ENCODE measurements at places on chromosomes 4 and X.

DNA sequence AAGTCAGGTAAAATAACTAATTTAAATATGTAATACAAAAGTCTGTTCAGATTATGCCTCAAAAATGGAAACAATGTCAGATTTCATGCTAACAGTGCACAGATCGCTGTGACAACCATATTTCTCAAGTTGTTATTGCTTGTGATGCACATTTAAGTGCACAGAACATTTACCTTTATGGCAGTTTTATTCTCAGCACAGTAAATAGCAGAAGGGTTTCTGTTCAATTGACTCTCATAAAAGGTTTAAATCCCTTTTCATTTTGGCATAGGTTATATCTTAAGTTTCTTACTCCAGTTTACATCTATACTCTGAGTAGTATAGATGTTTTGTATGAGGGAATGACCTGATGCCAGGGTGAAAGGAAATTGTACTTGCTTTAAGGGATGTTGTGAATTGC, 247.8 kb downstream of the FSTL5 start:
- no peak for DNase-seq

DNA sequence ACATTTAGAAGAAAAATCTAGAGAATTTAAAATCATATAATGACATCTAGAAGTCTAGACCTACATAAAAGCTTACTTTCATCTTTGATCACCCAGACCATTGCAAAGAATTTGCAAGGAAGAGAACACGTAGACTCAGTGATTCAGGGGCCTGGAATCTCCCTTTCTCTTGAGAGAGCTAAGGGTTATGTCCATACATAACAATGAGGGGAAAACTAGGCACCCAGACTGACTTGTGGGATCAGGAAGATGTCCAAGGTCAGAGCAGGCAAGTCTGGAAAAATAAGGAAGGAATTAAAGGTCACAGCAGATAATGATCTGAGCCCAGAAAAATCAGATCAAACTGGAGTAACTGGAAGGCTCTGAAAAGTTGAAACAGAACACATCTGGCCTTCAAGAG, 198.4 kb upstream of the SFRP2 start:
- no peak for DNase-seq

DNA sequence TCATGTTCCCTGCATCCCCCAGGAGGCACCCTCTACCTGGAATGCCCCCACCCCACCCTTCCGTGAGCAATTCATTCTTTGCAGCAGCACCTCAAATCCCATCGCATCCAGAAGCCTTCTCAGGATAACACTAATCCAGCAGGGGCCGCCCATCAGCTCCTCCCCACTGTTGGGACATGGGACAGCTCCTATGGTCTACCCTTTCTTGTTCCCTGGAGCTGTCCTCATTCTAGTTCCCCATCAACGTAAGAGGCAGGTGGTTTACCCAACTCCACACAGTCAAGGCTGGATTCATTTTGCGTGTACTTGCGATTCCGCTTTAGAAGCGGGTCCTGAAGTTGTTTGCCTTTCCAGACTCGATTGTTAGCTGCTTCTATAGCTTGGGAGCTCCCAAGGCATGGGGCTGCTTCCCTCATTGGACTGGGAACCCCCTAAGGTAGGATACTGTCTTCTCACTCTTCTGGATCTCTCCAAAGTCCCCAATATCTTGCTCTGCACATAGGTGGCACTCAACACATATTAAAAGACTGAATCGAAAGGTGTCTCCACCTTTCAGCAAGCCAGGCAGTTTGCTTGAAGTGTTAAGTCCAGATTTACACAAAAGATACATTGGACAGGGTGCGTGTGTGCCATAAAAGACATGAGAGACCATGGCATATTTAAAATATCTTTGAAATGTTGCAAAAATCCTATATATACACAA, 942 bp upstream of the APLN start:
- DNase-seq, result no peak

DNA sequence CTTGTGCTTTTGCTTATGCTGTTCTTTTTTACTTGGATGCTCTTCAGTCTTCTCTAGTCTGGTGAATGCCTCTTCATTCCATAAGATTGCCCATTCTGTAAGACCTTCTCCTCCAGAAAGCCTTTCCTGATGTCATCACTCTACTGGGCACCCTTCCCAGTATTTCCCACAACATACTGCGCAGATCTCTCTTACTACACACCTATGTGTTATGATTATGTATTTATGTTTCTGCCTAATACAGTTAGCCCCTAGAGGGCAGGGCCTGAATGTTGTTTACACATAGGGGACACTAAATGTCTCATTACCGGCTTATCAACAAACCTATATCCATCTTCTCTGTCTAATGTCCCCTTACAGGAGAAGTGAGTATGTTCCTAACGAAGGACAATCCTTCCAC, 21.1 kb downstream of the AIFM1 start:
- no peak for DNase-seq

DNA sequence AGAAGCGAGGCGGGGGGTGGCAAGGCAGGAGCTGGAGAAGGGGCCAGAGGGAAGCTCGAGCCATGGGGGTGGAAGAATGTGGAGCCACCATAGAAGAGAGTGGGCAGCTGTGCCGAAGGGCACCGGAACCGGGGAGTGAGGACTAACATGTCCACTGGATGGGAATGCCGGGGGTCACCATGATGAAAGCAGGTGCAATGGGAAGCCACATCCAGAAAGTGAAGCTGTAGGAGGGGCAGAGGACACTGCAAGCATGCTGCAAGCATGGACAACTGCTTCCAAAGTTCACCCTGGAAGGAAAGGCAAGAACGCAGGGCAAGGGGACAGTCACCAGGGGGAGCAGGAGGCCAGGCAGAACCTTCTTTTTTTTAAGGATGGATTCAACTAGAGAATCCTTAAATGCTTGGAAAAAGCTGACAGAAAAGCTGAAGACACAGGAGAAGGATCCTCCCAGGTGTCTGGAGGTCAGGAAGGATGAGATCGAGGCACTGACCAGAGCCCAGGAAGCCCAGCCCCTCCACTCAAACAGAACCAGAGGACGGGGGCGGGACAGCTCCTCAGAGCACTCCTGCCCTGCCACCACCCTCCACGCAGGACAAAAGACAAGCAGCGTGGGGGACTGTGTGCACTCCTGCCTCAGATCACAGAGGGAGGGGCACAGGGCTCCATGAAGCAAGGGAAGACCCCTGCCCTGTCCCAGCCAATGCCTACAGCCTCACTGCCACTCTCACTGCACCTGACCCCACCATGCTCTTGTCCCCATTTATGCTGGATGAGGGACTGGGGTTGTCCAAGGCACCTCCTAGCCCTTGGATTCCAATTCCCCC, 169.2 kb downstream of the AFAP1 start:
- no peak for DNase-seq

DNA sequence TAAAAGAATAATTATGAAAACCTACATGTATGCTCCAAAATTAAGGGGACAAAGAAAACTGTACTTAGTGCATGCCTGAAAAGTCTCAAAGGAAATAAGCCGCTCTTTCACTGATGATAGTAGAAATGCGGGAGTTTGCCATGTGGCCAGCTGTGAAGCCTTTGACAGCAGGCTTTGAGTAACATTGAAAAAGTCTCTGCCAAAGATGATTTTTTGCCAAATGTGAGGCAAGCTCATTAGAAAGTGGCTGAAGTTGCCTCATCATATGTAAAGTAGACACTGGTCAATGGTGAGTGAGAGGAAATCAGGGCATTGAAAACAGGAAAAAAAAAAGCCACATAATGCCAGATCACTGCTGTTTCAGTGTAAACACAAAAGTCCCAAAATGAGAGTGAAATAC, 2360.1 kb downstream of the PCDH7 start:
- DNase-seq, result no peak

DNA sequence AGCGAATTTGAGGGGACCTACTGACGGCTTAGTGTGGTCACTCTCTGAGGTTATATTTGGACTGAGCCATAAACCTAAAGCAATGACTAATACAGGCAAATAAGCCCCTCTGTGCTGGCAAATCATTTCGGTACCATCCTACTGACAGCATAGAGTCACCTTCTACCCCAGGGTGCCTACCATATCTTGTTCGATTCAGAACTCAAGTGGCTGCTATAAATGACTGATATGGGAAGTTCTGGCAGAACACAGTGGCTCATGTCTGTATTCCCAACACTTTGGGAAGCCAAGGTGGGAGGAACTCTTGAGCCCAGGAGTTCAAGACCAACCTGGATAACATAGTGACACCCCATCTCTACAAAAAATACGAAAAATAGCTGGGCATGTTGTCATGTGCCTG, 226.1 kb upstream of the MBNL3 start:
- DNase-seq, result no peak

- DNase-seq, result no peak
Measured at GRCh38 chr4:95594629-95595028, 45.9 kb upstream of the UNC5C start.

DNA sequence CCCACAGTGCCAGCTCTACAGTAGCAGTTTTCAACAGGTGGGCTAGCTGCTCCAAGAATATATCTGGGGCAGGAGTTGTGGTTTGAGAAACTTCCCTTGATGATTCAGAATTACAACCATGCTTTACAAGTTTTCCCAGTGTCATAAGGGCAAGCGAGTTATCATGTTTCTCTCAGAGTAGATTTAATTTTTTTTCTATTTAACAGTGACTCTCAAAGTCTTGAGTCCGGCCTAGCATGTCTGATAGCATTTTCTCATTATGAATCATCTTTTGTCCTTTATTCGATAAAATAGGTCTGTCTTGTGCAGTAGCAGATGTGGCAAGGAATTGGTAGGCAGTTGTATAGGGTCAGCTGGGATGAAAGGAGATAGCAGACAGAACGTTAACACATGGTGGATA, 62.2 kb upstream of the SPANXD start:
- DNase-seq, result no peak

GRCh38 chr4:169090484-169091215, 80.6 kb upstream of the CBR4 start:
- DNase-seq, result no peak

DNA sequence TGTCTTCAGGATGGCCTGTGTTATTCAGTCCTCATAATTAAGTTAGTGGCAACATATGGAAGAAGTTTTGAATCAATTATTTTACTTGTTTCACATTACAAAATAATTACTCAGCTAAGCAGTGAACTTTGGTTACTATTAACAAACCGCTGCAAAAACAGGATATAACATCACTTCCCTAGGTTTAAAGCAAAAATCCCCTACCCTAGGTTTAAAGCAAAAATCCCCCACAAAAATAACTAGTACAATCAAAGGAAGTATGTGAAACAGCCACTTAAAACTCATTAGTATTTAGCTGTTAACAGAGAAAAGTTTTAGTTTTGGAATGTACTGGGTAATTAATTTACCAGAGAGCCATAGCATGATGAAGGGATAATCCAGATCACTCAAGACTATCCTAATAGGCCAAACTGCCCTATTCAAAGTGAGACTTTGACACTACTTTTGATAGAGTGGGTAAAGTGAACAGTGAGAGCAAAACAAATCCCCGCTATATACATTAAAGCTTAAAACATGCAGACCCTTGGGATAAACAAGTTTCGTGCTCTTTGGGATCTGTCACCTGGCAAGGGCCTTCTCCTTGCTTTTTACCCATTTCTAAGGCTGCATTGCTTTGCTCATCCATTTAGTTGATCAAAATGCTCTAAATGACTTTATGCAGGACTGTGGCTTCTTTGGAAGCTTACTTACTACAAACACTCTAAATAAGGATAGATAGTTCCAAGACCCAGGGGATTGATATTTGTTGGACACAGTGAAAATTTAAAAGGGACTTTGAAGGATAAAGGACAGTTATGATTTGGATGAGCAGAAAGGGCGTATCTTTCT, 36.4 kb upstream of the GPR174 start:
- DNase-seq, result no peak

GRCh38 chrX:37800717-37801116, 20.9 kb downstream of the CYBB start:
- no peak for DNase-seq

- peak; percentile 28 for DNase-seq
Measured at GRCh38 chr4:37978248-37978924, 18.2 kb downstream of the PTTG2 start.

DNA sequence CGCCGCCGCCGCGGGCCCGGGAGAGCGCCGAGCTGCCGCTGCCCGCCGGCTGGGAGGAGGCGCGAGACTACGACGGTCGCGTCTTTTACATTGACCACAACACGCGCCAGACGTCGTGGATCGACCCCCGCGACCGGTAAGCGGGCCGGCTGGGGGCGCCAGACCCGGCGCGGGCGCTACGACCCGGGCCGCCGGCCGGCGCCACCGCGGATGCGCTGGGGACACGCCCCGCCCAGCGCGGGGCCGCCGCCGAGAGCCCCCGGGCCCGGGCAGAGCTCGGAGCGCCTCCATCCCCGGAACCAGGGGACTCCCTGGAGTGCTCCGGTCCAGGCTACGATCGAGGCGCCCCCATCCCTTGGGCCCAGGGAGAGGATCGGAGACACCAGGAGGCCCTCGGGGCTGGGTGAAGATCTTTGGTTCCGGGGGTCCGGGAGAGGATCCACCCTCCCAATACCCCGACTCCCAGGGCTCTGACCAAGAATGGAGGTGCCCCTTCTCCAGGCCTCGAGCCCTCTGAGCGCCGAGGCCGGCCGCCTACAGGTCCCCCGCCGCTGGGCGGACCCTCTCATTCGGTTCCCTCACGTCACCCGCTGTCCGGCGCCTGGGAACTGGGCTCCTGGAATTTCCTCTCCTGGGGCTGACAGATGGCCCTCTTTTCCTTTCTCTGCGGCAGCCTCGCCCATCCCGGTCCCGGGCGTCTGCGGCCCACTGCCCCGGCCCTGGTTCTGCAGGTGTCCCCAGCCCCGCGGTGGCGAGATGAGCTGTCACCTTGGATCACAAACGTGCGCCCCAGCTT, 48.8 kb downstream of the CLDN34 start:
- DNase-seq, result no peak

GRCh38 chr4:100278567-100278966, 88.3 kb upstream of the DDIT4L start:
- no peak for DNase-seq
